ENCODE measurements at places on chromosomes 11 and 22.

DNA sequence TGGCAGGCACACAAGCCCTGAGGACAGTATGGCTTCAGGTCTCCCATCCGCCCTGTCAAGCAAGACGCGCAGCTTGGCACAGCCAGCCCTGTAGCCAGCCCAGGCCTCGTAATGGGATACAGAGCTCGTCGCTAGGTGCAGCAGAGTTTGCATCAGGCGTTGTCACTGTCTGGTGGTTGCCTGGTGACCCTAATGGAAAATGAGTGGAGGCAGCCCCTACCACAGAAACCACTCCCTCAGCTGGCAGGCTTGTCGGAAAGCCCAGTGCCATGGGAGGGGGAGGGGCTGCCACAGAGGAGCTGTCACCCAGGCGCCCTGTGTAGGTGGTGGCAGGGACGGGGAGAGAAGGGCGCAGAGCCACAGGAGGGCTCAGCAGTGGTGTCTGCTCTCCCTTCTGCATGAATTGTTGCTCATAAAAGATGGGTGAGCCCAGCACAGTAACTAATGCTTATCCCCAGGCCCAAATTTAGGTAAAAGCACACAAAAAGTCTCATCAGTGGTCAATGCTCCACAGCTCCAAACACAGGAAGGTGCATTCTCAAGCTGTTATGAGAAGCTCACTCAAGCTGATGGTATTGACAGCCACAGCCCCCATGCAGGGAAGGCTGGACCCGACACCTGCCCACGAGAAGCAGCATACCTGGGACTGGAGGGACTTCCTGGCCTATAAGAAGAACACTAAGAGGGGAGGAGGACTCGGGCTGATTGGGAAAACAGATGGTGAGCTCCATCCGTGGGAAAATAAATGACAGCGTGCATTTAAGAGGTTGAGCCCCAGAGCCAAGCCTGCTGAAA lies 164.6 kb downstream of the ETS1 start:
- DNase-seq = no peak

- DNase-seq = no peak
Observed at GRCh38 chr22:35195821-35196220, 61.5 kb upstream of the HMGXB4 start.

DNA sequence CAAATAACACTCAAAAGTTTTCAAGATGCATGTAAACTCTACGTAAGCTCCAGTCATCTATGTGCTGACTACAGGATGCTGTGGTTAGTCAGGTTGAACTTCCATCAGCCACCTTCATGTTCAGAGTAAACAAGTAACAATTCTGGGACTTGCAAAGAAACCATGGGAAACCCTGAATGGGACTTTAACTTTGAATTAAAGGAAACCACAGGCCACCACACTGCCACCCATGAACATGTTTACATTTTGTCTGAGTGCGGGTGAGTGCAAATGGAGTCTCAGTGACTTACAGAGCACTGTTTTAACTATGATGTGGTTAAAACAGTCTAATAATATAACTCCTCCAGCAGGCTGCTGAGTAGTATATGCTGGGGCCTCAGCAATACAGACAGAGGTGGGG lies 12.9 kb upstream of the SYTL2 start:
- no peak for DNase-seq

GRCh38 chr11:122898799-122899198 lies 16.2 kb downstream of the JHY start:
- DNase-seq = no peak

DNA sequence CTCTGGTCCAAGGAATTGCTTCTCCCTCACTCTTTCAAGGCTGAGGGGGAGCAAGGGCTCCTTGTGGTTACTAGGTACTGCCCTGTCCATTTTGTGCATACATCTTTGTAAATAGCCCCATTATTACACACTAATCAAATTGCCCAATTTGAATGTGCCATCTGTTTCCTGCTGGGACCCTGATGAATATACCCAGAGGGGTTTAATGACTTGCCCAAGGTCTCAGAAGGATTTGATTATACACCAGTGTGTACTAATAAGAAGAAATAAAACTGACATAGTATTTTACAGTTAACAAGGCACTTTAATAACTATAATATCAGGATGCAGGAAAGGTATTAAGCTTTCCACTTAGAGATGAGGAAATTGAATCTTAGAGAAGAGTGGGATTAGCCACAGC lies 64.6 kb upstream of the PTPRJ start:
- DNase-seq = no peak

GRCh38 chr11:113553915-113554314 lies 78.7 kb upstream of the DRD2 start:
- DNase-seq = no peak
